ENCODE measurements at places on chromosomes 16 and 17. TPM values are rescaled to one million over a fixed set of nuclear protein-coding genes. Genes with fewer than 3 reads are reported as not detected.

The SPIRE2 gene
- total RNA-seq: 6.5 TPM

The RDM1 gene
- 28.8 TPM for total RNA-seq

The PRPSAP1 gene
- 73.7 TPM for total RNA-seq

The ODAD4 gene
- total RNA-seq: 4.1 TPM

The CDRT4 gene
- 18.2 TPM for total RNA-seq

- DNase-seq: no peak
Measured at GRCh38 chr16:21625026-21625425, 25.6 kb downstream of the METTL9 start.

GRCh38 chr17:66175892-66176291 is 16.0 kb downstream of the CEP112 start:
- no peak for DNase-seq

GRCh38 chr16:67082891-67083290 is 26.9 kb upstream of the PHAF1 start:
- DNase-seq: no peak

DNA sequence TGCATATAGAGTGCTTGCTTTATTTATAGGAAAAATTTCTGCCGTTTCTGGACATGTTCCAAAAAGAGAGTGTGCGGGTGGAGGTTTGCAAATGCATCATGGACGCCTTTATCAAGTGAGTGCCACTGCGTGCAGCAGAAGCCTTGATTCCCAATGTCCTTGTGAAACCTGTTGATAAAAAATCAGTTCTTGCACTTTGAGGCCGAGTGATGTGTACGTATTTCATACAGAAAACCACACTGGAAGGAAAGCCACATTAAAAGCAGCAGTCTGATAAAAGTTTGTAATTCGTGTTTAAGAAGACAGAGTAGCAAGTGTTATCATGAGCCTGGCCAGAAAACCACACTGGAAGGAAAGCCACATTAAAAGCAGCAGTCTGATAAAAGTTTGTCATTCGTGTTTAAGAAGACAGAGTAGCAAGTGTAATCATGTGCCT is 78.0 kb downstream of the KNOP1 start:
- no peak for DNase-seq

GRCh38 chr17:17784657-17785267 is 52.0 kb downstream of the SREBF1 start:
- DNase-seq: peak; percentile 56

DNA sequence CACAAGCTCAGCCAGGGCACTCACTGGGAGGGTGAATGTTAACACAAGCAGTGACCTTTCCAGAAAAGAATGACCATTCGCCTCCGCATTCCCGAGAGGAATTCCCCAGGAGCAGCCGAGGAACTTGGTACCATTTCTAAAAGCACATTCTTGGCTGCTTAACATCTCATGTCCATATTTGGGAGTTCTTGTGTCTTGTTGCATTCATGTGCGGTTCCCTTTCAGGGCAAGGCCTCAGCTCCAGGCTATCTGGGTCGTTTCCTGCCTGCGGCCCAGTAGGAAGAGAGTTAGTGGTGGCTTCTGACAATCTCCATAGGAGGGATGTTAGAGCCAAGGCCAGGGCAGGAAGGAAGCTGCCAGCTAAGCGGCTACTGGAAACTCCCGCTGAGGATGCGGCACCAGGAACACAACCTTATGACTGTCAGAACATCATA is 27.8 kb upstream of the MEAK7 start:
- DNase-seq: peak; percentile 90

- no peak for DNase-seq
Measured at GRCh38 chr17:43871946-43872690, 25.1 kb downstream of the CD300LG start.

DNA sequence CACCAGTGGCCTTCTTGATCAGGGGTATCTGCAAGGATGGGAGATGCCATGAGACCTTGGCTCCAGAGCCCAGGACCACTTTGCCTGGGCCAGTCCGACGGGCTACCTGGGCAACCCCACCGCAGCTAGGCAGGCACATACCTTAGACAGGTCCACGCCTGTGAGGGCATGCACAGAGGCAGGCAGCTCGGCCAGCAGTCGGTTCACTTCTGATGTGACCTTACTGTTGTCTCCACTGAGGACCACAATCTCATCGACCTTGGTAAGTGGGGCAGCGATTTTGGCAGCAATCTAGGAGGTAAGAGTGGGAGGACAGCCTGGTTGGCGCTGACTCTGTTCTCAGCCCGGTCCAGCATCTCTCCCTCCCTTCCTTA is 17.0 kb downstream of the FLOT2 start:
- DNase-seq: no peak
